Stimulated activated CD4-positive, alpha-beta T cell treated with anti-CD3 and anti-CD28 coated beads, Interleukin-15, amount 100 ng/mL, for 48 hours (primary cell): ENCODE measurements at places on chromosomes 4 and X.

DNA sequence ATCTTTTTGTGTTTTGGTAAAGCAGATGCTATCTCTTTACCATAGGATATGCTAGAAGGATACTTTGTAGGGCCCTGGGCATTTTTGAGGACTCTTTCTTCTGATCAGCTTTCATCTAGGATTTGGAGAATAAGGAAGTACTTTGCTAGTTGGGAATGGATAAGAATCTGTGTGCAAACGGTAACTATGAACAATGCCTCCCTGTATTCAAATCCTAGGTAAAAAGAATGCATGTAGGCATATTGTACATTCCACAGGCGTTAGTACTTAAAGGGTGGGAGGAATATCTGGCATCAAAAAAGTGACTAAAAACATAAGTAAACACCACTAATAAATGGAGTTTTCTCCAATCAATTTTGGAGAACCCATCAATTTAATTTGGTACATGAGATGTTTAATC lies 59.7 kb downstream of the SH3BGRL start:
- no peak for DNase-seq

GRCh38 chr4:42750091-42750490 lies 93.2 kb upstream of the ATP8A1 start:
- DNase-seq: no peak

DNA sequence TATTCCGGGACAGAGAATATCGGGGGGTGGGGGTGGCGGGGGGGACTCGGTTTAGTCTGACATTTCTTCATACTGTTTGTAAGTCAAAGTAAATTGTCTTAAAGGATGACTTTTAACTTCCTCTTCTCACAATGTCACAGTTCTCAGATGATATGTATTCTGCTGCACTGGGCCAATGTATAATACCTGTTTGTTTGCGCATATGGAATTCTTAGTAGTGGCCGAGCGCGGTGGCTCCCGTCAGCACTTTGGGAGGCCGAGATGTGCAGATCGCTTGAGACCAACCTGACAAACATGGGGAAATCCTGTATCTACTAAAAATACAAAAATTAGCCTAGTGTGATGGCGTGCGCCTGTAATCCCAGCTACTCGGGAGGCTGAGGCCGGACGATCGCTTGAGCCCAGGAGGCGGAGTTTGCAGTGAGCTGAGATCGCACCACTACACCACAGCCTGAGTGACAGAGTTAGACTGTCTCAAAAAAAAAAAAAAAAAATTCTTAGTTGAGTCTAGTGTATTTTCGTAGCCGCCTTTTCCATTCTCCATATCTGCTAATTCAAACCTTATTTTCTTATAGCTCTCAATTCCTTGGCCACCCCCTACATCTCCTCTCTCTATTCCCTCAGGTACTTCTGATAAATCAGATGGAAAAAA lies 851 bp downstream of the POLR2B start:
- DNase-seq: peak; percentile 41

DNA sequence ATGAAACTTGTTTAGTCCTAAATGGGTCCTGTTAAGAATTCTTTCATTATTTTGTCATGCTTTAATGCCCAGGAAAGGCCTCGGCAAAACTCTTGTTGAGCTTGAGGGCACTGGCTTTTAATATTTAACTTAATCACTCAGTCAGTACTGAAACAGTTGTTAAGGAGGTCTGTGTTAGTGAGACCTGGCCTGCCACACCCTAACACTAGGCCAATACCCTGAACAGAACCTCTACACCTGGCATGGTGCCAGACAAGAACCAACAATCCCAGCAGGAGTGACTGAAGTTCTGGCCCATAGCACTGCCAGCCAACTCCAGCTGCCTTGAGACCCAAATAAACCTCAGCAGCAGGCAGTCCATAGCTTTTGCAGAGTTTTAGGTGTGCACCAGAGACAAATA lies 85.7 kb upstream of the ITM2A start:
- no peak for DNase-seq

- no peak for DNase-seq
Observed at GRCh38 chrX:120751683-120752082, 121.8 kb upstream of the C1GALT1C1 start.

- DNase-seq: no peak
Observed at GRCh38 chr4:38867478-38868058, at the start of gene FAM114A1. FAM114A1 (plus strand) TSS chr4:38867806; CDS start chr4:38878079, 10,273 bp downstream.

DNA sequence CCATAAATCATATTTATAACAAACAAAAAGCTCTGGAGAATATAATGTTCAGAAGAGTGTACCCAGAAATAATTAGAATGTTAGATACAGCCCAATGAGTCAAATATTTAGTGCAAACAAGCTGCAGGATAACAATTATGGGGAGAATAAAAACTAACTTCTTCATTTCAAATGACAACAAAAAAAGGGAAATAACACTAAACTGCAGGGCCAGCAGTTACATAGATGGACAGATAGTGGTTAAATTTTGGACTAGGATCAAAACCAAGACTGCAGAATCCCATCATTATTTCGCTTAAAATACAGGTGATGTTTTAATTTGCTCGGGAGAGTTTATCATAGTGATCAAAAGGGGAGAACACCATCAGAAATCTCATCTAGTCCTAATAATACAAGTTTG lies 617 bp upstream of the GPR34 start:
- DNase-seq: no peak

DNA sequence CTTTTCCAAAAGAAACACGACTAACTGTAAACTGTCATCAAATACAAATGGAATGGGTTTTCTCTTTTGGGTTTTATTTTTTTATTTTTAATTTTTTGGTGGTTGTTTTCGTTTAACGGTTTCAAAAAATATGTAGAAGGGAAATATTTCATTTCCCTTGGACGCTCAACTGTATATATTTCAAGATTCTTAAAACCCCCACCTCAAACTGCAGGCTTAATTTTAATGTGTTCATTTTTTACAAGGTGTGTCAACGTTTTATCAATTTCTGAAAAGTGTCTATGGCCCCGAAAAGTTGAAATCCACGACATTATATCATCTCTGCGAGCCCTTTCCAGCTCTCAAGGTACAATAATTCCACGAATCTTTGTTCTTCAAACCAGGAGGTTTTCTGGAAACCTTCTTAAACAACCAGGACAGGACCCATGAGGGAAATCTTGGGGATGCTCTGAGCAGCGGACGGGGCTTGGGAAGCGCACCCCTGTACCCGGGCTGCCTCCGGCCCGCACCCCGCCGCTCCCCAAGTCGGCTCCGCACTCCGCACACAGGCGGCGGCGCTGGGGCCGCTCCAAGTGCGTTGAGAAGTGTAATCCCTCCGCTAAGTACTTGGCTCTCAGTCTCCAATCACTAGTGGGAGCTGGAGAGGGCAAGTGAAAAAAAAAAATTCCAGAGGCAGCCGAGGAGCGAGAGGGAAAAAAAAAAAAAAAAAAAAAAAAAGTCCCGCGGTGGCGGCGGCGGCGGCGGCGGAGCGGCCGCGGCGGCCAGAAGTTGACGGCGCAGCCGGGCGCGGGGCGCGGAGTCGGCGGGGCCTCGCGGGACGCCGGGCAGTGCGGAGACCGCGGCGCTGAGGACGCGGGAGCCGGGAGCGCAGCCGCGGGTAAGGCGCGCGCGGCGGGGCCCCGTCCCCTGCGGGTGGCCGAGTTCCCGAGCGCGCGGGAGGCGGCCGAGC lies at the start of gene BMPR1B:
Gene BMPR1B (plus strand): TSS at position 764 of the 949 bp plus-strand sequence. CDS start 346,470 bp downstream, outside the sequence.
- no peak for DNase-seq

GRCh38 chr4:125243789-125244397 lies 70.9 kb upstream of the FAT4 start:
- no peak for DNase-seq

- no peak for DNase-seq
Observed at GRCh38 chr4:170743633-170744032, 653.9 kb upstream of the AADAT start.

DNA sequence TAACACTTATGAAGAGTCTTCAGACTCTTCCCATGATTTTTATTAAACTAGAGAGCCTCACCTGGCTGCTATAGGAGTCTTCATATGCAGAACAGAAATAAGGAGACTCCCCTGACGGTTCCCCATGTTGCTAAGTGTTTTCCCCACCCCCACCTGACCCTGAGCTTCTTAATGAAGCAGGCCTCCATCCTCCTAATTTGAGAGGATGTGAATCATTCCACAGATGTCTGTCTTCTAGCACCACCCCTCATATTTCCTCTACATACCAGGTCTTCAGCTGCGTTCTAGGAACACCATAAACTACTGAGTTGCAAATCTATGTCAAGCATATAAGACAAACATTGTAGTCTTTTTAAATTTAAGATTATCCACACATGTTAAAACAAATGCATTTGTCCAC lies 36.9 kb downstream of the RP2 start:
- DNase-seq: no peak

DNA sequence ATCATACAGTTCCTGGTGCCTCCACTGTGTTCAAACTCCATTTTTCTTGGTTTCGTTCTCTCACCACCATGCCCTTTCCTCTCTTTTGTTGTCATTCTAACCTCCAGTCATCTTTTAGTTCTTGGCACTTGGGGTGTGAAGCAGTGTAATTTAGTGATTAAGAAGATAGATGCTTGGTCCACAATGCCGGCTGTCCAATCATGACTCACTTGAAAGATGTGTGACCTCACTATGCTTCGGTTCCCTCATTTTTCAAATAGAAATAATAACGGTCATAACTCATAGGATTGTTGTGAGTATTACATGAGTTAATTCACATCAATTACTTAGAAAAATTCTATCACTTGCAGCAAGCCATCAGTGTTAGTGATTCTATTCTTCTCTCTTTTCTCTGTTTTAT lies 327.8 kb downstream of the ADGRL3 start:
- DNase-seq: no peak

- no peak for DNase-seq
Observed at GRCh38 chr4:36870121-36870520, 374.4 kb upstream of the NWD2 start.

DNA sequence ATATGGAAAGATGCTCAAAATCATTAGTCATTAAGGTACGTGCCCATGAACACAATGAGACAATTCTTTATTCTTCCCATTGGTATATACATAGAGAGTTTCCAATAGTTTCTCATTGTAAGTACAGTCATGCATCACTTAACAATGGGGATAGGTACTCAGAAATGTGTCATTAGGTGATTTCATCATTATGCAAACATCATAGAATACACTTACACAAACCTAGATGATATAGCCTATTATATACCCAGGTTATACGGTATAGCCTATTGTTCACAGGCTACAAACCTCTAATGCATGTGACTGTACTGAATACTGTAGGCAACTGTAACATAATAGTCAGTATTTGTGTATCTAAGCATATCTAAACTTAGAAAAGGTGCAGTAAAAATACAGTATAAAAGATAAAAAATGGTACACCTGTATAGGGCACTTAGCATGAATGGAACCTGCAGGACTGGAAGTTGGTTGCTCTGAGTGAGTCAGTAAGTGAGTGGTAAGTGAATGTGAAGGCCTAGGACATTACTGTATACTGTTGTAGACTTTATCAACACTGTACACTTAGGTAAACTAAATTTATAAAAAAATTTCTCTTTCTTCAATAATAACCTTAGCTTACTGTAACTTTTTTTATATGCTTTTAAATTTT lies 49.6 kb downstream of the KLHL13 start:
- DNase-seq: no peak

- DNase-seq: no peak
Observed at GRCh38 chr4:36446275-36446674, 164.9 kb downstream of the DTHD1 start.

DNA sequence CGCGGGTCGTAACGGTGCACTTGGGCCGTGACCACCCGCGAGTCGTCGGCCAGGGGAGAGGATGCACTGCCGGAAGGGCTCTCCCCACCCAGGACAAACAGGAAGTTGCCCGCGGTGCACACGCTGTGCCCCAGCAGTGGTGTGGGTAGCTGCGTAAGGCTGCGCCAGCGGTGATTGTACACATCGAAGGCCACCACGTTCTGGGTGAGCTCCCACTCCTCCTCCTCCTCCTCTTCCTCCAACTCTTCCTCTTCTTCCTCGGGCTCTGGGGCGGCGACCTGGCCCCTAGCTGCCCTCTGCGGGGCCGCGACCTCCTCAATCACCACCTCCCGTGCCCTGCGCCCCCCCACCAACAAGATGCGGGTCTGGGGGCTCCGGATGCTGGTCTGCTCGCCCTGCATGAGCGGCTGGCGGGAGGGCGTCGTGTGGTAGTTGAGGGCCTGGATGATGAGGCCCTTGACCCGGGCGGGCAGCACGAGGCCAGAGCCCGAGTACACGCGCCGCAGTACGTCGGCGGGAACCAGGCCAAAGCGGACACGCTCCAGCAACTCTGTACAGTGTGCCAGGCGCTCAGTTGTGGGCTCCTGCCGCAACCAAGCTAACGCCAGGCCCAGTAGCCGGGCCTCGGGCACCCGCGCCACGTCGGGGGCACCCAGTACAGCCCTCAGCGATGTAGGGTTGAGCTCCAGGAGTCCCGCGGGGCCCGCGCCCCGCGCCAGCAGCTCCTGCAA lies 1.4 kb downstream of the KLHL34 start:
- DNase-seq: no peak
